ENCODE measurements at places on chromosomes 6 and 20.
A peak's percentile ranks its signal among the peaks of the same experiment; 100 is the strongest.

GRCh38 chr6:73644941-73645591 is 8.7 kb downstream of the SLC17A5 start:
- no peak for DNase-seq

DNA sequence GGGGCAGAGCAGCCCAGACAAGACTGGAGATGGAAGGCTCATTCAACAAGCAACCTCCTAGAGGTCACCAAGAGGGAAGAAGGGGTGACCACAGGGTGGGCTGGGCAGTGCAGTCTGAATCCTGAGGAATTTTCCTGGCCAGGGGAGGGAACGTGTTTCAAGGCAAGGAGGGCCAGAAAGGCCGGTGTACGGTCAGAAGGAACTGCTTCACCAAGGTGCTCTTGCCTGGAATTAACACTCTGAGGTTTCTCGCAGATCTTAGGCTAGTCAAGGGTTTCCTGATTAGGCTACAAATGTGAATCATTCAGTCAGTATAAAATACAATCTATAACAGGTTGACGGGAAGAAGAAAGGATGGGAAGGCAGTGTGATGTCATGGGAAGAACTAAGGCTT is 199.3 kb downstream of the LRFN2 start:
- no peak for DNase-seq

- DNase-seq: peak; percentile 33
These were observed 40.0 kb upstream of the KCNK16 start for GRCh38 chr6:39362487-39362865.

DNA sequence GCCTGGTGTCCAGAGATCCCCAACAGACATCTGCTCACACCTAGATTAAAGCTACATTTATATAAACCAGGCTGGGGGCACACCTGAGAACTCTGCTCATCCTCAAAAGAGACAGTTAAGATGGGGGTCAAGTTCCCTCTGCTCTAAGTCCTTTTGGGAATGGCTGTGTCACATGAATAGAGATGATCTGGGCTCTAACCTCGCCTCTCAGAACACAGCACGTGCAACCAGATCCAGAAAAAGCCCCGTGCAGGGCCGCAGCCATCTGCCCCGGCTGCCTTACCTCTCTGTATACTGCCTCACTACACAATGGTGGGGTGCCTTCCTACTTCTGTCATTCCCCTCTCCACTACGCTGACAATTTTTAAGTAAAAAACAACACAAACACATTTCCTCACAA is 5.9 kb downstream of the MTCH1 start:
- no peak for DNase-seq

GRCh38 chr6:24699521-24700359 is 19.2 kb downstream of the C6orf62 start:
- DNase-seq: no peak

- DNase-seq: no peak
These were observed 8.6 kb downstream of the COL9A3 start for GRCh38 chr20:62825333-62825985.

- DNase-seq: no peak
These were observed 196.3 kb downstream of the CDH4 start for GRCh38 chr20:61448386-61448785.

- no peak for DNase-seq
These were observed 81.8 kb upstream of the SPACA1 start for GRCh38 chr6:87965806-87966205.

- no peak for DNase-seq
These were observed 549 bp downstream of the ANKRD6 start for GRCh38 chr6:89433252-89434149.

GRCh38 chr20:37504404-37505096 is 16.5 kb upstream of the NNAT start:
- no peak for DNase-seq

GRCh38 chr6:107284805-107285204 is 169.5 kb upstream of the BEND3 start:
- no peak for DNase-seq

DNA sequence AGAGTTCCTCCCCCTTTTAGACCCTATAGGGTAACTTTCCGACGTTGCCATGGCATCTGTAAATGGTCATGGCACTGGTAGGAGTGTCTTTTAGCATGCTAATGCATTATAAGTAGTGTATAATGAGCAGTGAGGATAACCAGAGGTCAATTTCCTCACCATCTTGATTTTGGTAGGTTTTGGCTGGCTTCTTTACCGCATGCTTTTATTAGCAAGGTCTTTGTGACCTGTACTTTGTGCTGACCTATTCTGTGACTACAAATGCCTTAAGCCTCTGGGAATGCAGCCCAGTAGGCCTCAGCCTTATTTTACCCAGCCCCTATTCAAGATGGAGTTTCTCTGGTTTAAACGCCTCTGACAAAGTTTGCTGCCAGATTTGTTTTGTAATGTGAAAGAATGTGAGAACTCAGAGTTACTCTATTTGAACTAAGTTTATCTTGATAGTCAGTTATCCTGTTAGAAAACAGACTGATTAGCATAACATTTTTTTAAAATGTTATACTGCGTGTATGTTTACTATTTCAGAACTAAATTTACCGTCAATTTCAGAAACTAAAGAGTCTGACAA is 111.3 kb upstream of the PRSS16 start:
- no peak for DNase-seq

DNA sequence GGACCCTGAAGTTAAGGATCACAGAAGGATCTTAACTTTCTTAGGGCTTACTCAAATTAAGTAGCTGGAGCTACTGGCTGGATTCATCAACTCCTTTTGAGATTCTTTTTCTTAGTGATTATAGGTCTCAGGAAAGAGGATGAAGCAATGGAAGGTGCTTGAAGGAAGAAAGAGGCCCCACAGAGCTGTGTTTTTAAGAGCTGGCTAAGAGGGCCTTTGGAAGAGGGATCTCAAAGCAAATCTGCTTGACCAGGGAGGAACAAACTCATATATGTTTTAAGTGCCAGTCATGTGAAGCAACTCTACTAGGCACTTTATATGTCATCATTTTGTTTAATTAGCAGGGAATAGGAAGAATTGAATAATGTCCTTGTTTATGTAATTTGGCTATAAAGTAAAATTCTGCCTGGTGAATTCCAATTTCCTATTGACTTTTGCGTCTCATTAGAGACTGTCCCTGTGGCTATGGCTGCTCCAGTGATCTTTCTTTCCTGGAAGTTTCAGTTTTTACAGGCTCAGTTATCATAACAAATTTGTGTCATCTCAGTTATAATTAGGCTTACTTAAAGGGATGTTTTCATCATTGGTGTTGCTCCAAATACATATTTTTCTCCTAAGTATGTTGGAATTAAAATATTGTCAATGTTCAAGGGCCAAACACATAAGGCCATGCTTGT is 222.8 kb upstream of the CITED2 start:
- DNase-seq: peak; percentile 21

Data from EL (cell line).